Spinal cord (tissue), 10 donors: ENCODE measurements at places on chromosomes 5 and 9. TPM values are rescaled to one million over a fixed set of nuclear protein-coding genes. Genes with fewer than 3 reads are reported as not detected.

- no peaks in the 10 kb centered on the region for H3K27me3 ChIP-seq
- DNase-seq: no peak
- H3K36me3 ChIP-seq: no peaks in the 10 kb centered on the region
- no peak overlapping the region for H3K27ac ChIP-seq
These were observed 7.4 kb upstream of the C5orf46 start for GRCh38 chr5:147913786-147914185.

The NSG2 gene
- total RNA-seq: 366 TPM

The SPINK6 gene
- total RNA-seq: not detected

The FAM163B gene
- 5.0 TPM for total RNA-seq

The SYNPO gene
- total RNA-seq: 5.3 TPM

The SLC22A4 gene
- 8.7 TPM for total RNA-seq

DNA sequence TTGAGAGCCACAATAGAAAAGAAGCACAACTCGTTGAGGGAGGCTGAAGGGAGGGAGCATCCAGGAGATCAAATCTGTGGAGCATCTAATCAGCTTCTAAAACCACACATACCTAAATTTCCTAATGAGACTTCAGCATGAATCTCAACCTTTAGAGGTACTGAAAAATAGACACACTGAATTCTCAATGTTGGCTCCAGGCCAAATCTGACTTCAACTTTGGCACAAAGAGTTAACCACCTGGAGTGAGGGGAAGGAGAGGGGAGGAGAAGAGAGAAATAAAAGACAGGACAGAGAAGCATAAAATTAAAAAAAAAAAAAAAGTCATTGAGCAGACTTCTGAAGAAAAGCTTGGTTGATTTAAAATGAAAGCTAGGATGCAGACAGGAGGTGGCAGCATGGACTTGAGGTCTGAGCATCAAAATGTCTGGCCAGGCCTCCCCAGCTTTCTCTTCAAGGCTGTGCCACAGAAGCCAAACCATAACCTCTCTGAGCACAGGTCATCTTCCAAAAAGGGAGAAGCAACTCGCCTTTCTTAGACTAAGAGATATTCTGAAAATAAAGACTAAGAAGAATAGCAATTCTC, 205.6 kb downstream of the DENND1A start:
- H3K27me3 ChIP-seq: no peaks in the 10 kb centered on the region
- H3K36me3 ChIP-seq: no peaks in the 10 kb centered on the region
- no peak overlapping the region for H3K27ac ChIP-seq
- H3K4me3 ChIP-seq: no peak overlapping the region

DNA sequence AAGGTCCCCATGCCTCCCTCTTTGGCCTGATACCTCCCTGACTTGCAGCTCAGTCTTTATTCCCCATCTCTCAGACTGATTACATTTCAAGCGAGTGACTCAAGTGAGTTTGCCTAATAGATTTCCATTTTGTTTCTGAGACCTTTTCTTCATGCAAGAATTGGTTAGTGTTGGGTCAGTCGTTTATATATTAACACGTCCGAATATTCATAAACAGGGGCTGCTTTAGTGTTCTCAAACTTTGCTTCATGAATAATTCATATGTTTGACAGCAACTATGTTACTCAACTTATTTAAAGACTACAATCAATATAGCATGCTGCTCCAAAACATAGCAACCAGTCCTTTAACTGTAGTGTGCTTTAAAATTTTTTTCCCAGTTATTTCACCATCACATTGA, 36.6 kb upstream of the MIER3 start:
- no peaks in the 10 kb centered on the region for H3K27me3 ChIP-seq
- no peak overlapping the region for H3K27ac ChIP-seq
- H3K36me3 ChIP-seq: no peaks in the 10 kb centered on the region

DNA sequence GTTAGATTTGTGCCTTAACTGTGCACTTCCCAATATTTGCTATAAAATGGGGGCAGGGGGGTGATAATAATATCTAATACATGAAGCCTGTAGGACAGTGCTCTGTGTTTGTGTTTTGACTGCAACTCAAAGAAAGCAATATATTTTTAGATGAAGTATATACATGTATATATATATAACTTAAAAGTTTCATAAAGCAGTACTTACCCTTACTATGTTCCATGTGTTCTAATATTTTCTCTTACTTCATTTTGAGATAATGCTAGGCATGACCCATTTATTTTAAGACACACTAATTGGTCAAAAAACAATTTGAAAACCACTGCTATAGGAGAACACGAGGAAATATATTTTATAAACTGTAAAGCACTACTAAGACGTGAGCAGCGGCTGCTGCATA, 2.4 kb downstream of the TRIM52 start:
- no peaks in the 10 kb centered on the region for H3K27me3 ChIP-seq
- no peak for DNase-seq
- no peak overlapping the region for H3K27ac ChIP-seq

- H3K4me3 ChIP-seq: no peak overlapping the region
- no peak overlapping the region for H3K27ac ChIP-seq
- DNase-seq: no peak
- H3K27me3 ChIP-seq: no peaks in the 10 kb centered on the region
These were observed 86.1 kb downstream of the CWC27 start for GRCh38 chr5:64854855-64855254.

GRCh38 chr9:125850763-125851162, 103.6 kb downstream of the PBX3 start:
- no peaks in the 10 kb centered on the region for H3K4me1 ChIP-seq
- DNase-seq: no peak
- no peak overlapping the region for H3K27ac ChIP-seq
- no peaks in the 10 kb centered on the region for H3K27me3 ChIP-seq

- no peaks in the 10 kb centered on the region for H3K27me3 ChIP-seq
- peaks cover 8% of the 10 kb centered on the region for H3K36me3 ChIP-seq
- peak overlapping the region; percentile 10 for H3K27ac ChIP-seq
- no peak overlapping the region for H3K4me3 ChIP-seq
These were observed 39.0 kb downstream of the SMARCA2 start for GRCh38 chr9:2053883-2054845.

- no peaks in the 10 kb centered on the region for H3K4me1 ChIP-seq
- no peak overlapping the region for H3K4me3 ChIP-seq
- H3K27ac ChIP-seq: no peak overlapping the region
- no peaks in the 10 kb centered on the region for H3K36me3 ChIP-seq
These were observed 67.6 kb upstream of the RGMB start for GRCh38 chr5:98705841-98706240.

The FSTL4 gene
- 6.0 TPM for total RNA-seq

DNA sequence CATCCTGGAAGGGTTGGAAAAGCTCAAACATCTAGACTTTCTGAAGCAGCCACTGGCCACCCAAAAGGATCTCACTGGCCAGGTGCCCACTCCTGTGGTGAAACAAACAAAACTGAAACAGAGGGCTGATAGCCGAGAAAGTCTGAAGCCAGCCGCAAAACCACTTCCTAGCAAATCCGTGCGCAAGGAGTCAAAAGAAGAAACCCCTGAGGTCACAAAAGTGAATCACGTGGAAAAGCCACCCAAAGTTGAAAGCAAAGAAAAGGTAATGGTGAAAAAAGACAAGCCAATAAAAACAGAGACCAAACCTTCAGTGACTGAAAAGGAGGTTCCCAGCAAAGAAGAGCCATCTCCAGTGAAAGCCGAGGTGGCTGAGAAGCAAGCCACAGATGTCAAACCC, 87.6 kb downstream of the MAP1B start:
- peaks cover 2% of the 10 kb centered on the region for H3K4me1 ChIP-seq
- H3K27ac ChIP-seq: no peak overlapping the region

DNA sequence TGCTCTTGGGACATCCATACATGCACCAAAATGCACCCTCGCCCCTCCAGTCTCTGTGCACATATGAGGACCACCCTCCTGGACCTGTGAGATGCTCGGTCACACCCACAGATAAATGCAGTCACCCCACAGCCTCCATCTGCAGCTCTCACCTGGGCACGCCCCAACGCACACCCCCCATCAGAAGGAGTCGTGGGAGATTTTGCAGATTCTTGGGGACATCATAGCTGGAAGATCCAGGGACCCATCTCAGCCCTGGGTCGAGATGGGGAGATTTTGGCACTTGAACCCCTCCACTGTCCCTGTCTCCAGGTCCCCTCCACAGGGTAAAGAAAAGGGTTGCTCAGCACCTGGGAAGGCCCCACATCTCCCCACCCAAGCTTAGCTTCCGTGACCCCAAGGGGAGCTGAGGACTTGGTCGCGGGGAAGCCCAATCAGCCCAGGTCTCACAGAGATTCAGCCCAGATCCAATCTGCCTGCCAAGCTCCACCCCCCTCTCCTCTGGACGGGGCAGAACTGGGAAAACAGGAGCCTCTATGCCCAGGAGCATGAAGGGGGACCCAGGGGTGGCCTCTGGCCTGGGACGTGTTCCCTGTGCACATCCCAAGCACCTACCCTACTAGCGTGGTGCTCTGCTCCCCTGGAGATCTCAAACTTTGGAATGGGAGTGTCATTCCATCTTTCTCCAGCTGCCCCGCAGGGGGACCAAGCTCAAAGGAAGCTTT, 89.2 kb upstream of the LMX1B start:
- peaks cover 25% of the 10 kb centered on the region for H3K27me3 ChIP-seq
- H3K36me3 ChIP-seq: no peaks in the 10 kb centered on the region
- H3K27ac ChIP-seq: no peak overlapping the region
- H3K4me1 ChIP-seq: peaks cover 14% of the 10 kb centered on the region
